Uterus (tissue), 4 donors: ENCODE measurements at places on chromosomes 5 and 9. TPM values are rescaled to one million over a fixed set of nuclear protein-coding genes. Genes with fewer than 3 reads are reported as not detected.

Gene FOXD1
- total RNA-seq, result 0.28 TPM

Gene PCDHA9
- 1.2 TPM for total RNA-seq

Gene LHX6
- 3.1 TPM for total RNA-seq

Gene SUB1
- 287 TPM for total RNA-seq

Gene LRRC70
- total RNA-seq, result 17.6 TPM

Gene TAF11L10
- total RNA-seq, result not detected

Gene ERCC8
- total RNA-seq, result 1.0 TPM

Gene PRRX2
- total RNA-seq, result 3.5 TPM

Gene GPX3
- total RNA-seq, result 310 TPM

Gene AIF1L
- 4.9 TPM for total RNA-seq

Gene ERMP1
- 7.9 TPM for total RNA-seq

Gene PCDHA12
- total RNA-seq, result 1.7 TPM

Gene PCDHGB2
- total RNA-seq, result 0.59 TPM

Gene CYLC2
- total RNA-seq, result not detected

Gene HSD17B4
- total RNA-seq, result 138 TPM

Gene ADGRD2
- not detected for total RNA-seq
